ENCODE measurements at places on chromosomes 1 and 21.

GRCh38 chr1:156740237-156740740 is 599 bp downstream of the MRPL24 start:
- DNase-seq: peak; percentile 53

GRCh38 chr1:176462674-176463378 is at the start of gene PAPPA2:
Gene PAPPA2 (plus strand): TSS chr1:176463175. CDS start chr1:176556323, 93,148 bp downstream.
- no peak for DNase-seq

GRCh38 chr1:201689647-201690046 is 139.3 kb upstream of the IPO9 start:
- no peak for DNase-seq

GRCh38 chr1:195766709-195767108 is 841.5 kb downstream of the KCNT2 start:
- DNase-seq: peak; percentile 13

- no peak for DNase-seq
Measured at GRCh38 chr1:86231076-86231475, 74.5 kb upstream of the COL24A1 start.

DNA sequence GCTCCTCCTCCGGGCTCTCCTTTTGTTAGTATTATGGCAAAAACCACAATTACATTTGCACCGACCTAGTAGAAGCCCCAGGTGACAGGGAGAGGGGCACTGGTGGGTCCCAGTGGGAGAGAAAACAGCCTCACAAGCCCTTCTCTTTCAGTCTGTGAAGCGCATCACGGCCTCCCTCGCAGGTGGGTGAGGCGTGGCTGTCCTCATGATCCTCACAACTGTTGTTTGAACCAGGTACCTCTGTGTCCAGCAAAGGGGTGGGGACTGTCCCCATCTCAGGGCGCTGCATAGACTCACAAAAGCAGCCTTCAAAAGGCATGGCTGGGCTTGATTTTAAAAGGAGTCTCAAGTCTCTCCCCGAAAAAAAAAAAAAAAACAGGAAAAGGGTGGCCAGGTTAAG is 7.9 kb upstream of the C2CD2 start:
- no peak for DNase-seq

GRCh38 chr1:169031566-169032224 is 74.8 kb upstream of the ATP1B1 start:
- no peak for DNase-seq

- no peak for DNase-seq
Measured at GRCh38 chr1:188904201-188904600, 1573.5 kb downstream of the BRINP3 start.

DNA sequence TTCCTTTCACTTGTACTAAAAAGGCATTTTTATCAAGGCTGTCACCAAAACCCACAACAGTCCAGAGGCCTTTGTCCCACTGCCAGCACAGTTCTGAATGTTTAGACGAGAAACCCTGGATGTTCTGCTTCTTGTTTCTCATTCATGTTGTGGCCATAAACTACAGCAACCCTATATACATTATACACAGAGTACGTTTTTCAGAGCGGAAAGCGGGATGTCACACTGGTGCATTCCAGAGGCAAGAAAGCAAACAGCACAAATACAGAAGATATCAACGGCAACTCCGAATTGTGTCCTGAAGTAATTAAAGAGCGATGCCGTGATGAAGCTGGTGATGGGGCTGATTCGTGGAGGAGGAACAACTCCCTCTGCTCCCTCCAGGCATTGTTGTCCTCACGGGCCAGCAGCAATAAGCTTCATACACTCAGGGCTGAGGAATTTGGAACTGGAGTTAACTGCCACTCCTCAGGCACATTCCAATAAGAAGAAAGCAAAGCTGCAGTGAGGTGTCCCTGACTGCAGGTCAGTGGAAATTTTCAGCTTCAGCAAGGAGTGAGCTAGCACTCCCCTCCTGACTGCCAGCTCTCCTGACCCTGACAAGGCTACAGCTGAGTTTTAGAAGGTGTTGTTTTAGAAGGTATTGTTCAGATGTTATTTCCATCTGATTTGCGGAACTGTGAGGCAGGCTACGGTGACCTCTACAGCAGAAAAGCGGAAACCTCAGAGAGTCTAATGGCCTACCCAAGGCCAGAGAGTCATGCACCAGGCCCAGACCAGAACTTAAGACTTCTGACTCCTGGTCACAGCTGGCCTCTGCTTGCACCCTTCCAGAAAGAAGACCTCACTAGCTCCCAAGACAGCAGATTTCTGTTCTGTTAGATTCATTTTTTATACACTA is 149.0 kb downstream of the TGFBR3 start:
- peak; percentile 9 for DNase-seq

- no peak for DNase-seq
Measured at GRCh38 chr1:226627050-226627755, 78.6 kb downstream of the STUM start.

DNA sequence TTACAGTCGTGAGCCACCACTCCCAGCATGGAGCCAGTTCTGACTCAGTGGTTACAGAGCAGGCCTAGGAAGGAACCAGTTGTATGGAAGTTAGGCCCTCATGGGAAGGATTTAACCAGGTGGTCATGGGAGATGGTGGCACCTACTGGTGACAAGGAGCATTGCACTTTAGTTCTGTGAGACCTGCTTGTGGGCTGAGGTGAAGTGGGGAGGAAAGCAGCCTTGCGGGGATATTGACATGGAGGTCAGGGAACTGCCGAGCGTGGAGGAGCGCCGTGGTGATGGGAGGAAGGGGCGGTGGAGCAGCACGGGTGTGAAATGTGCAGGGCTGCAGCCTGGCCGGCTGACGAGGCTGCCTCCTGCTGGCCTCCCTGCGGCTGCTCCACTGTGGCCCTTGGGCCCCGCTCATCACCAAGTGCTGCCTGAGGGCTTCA is 100.4 kb downstream of the GALNT2 start:
- DNase-seq: peak; percentile 69

GRCh38 chr1:113021430-113022085 is 51.4 kb upstream of the LRIG2 start:
- DNase-seq: no peak

DNA sequence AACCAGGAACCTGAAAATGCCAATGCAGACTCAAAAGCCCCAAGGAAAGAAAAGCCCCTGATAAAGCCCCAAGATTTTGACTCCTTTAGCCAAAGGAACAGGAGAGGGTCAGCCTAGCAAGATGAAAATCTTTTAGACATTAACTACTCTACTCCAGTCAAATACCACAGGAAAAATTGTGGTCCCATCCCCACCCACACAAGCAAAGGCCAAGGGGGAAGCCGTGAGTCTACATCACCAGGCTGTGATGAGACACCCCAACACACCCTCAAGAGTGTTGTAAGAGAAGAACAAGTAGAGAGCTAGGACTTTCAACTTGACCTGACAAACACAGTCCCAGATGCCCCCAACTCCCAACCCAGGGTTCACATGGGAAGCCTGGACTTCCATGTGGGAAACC is 192.8 kb upstream of the NR5A2 start:
- DNase-seq: no peak

GRCh38 chr1:216113181-216113580 is 310.1 kb downstream of the USH2A start:
- no peak for DNase-seq

DNA sequence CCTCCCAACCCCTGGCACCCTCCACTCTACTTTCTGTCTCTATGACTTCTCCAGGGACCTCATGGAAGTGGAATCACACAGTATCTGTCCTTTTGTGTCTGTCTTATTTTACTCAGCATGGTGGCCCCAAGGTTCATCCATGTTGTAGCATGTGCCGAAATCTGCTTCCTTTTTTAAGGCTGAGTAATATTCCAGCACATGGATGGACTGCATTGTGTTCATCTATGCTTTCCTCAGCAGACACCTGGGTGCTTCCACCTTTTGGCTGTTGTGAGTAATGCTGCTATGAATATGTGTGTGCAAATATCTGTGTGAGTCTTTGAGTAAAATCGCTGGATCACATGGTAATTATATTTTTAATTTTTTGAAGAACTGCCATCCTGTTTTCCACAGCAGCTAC is 1.6 kb upstream of the PFKL start:
- no peak for DNase-seq

DNA sequence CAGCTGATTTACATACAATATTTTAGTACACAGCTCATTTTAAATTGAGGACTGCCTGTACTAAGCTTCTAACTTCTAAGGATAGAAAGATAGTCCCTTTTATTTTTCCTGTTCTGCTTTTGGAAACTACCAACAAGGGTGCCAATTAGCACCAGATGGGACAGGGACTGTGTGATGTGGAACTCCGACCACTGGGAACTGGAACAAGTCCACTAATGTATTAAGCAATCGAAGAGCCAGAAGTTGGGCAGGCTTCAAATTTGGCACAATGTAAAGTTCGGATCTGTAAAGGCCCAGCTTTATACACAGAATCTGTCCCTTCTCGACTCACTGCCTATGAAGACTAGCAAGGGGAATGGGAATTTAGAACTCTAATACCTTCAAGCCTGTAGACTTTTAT is 149.3 kb downstream of the ZC3H11B start:
- DNase-seq: no peak

GRCh38 chr1:60540141-60540540 is 466.6 kb upstream of the C1orf87 start:
- no peak for DNase-seq

- DNase-seq: no peak
Measured at GRCh38 chr1:92739669-92740524, 45.0 kb downstream of the EVI5 start.

DNA sequence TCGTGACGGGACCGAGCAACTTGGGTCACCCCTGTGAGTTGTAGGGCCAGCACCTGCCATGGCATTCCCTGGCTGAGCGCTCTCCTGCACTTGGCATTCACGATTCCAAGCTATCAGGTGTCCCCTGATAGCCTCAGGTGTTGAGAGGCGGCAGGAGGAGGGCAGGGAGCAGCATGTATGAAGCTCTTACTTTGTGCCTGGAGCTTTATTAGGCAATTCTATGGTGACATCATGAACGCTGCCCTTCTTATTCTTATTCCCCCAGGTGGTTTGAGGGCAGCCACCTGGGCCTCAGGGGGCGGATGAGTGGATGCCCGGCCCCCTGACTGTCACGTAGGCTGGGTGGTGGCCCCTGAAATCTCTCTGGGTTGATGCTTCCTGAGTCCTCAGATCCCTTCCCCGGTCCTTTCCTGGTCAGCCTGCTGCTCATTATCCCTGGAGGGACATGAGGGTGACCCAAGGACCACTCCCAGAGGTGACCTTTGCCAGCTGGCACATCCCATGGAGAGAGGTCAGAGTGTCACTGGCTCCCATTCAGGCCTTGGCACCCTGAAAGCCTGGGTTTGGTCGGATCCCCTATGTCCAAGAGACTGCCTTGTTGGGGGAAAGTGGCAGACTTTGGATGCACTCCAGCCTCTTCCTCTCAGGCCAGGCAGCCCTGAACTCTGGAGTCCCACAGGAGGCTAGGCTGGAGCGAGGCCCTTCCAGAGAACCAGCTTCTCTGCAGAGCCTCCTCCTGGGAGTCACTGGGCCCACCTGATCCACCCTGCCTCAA is 51.9 kb downstream of the SPSB1 start:
- no peak for DNase-seq

GRCh38 chr21:38308532-38309119 is 51.8 kb downstream of the KCNJ15 start:
- DNase-seq: no peak

DNA sequence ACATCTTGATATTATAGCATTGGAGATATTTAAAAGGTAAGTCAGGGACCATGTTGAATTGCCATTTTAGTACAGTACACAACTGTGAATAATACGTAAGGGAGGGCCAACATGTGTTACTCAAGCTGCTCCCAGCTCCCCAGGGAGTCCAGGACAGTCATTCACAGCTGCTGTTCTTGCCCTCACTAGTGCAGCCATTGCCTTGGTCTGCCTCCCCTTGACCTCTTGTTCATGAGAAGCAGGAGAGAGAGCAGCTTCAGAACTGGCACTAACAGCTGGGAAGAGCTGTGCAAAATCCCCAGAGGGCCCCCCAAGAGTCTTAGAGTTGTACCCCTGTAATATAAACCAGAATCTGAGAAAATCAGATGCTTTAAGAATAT is 16.4 kb downstream of the TCEANC2 start:
- DNase-seq: no peak

DNA sequence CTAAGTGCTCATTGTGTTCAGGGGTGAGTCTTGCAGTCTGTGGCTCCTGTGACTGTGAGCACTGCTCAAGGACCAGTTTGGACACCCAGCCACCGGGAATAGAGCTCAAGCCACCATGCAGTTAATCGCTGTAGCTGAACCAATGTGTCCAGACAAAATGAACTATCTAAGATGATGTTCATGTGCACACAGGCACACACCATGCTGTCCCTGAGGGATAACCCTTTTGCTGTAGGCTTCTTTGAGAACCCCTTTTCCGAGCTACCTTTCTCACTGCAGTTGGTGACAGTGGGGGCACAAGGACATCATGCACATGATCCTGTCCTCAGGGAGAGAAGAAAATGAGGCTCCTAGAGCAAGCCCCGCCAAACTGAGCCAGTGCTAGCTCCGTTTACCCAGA is 50.6 kb upstream of the CTBS start:
- no peak for DNase-seq

- no peak for DNase-seq
Measured at GRCh38 chr1:160238408-160238807, 23.9 kb downstream of the DCAF8 start.

DNA sequence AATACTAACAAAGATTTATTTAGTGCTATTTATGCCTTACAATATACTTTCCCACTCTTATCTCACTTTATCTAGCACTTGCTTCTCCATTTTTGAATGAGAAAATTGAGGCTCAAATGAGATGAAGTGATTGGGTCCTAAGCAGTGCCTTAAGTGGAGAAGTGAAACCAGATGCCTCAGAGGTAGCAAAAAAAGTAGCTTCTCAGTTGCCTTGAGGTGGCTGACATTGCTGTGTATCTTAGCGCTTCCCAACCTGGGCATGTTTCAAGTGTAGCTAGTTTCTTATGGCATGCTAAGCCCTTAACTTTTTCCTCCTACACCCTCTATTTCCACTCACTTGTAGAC is 390.4 kb downstream of the OMA1 start:
- DNase-seq: no peak

GRCh38 chr1:11027316-11027715 is 14.9 kb downstream of the TARDBP start:
- DNase-seq: no peak

- no peak for DNase-seq
Measured at GRCh38 chr1:186183970-186184628, 191.0 kb downstream of the TPR start.

DNA sequence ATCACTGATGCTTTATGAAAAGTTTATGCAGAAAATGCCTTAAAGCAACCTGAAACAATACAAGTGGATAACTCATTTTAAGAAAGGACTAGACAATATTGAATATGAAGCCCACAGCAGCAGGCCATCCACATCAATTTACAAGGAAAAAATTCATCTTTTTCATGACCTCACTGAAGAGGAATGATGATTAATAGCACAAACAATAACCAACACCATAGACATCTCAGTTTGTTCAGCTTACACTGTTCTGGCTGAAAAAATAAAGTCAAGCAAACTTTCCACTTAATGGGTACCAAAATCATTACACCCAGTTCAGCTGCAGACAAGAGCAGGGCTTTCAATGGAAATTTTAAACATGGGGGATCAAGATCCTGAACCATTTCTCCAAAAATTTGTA is 380.6 kb upstream of the NEGR1 start:
- DNase-seq: no peak

- no peak for DNase-seq
Measured at GRCh38 chr1:209728466-209728865, 23.8 kb downstream of the HSD11B1 start.
